Stimulated activated CD4-positive, alpha-beta T cell treated with anti-CD3 and anti-CD28 coated beads, Interleukin-15, amount 100 ng/mL, for 1 hour (primary cell): ENCODE measurements at places on chromosomes 2 and 18.

- DNase-seq, result no peak
Measured at GRCh38 chr18:76390452-76391035, 104.5 kb downstream of the ZNF516 start.

DNA sequence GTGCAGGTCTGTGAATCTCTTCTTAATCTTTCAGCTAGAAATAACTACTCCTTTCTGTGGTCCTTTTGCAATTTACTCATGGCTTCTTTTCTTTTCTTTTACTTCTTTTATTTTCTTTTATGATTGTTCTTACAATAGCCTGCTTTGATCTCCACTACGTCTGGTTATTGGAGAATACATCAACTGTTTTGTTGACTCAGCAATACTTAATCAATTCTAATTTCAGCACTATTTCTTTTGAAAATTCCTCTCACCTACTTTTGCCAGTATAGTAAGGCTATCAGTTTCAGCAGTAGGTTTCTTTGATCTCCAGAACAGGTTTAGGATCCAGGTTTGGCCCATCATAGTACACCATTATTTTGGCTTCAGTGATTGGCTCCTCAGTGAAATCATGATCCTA lies 111.8 kb upstream of the DPP10 start:
- no peak for DNase-seq

GRCh38 chr2:153474407-153474806 lies 4.2 kb downstream of the RPRM start:
- DNase-seq, result no peak

- DNase-seq, result no peak
Measured at GRCh38 chr2:14952400-14952963, 320.0 kb downstream of the LRATD1 start.
